H9 (cell line): ENCODE measurements at places on chromosomes 13 and 19.

GRCh38 chr19:3135961-3136683 is at the start of gene GNA15:
Gene GNA15, plus strand, starts transcription at chr19:3136033. Its CDS starts 418 bp downstream, at chr19:3136451.
- DNase-seq = no peak

- DNase-seq = peak; percentile 47
These were observed 1.0 kb downstream of the IRF2BP1 start for GRCh38 chr19:45884682-45885555.

GRCh38 chr19:47353307-47353712 is 4.2 kb downstream of the DHX34 start:
- no peak for DNase-seq

- DNase-seq = no peak
These were observed 3.4 kb downstream of the ITGBL1 start for GRCh38 chr13:101455863-101456262.

GRCh38 chr13:25241007-25241406 is 46.3 kb downstream of the MTMR6 start:
- no peak for DNase-seq

- DNase-seq = no peak
These were observed 2.1 kb downstream of the TEAD2 start for GRCh38 chr19:49359851-49360820.

GRCh38 chr13:71801165-71801760 is 65.7 kb downstream of the DACH1 start:
- no peak for DNase-seq
